Right cardiac atrium (tissue), 5 donors: ENCODE measurements at places on chromosomes 7 and 10. TPM values are rescaled to one million over a fixed set of nuclear protein-coding genes. Genes with fewer than 3 reads are reported as not detected.

DNA sequence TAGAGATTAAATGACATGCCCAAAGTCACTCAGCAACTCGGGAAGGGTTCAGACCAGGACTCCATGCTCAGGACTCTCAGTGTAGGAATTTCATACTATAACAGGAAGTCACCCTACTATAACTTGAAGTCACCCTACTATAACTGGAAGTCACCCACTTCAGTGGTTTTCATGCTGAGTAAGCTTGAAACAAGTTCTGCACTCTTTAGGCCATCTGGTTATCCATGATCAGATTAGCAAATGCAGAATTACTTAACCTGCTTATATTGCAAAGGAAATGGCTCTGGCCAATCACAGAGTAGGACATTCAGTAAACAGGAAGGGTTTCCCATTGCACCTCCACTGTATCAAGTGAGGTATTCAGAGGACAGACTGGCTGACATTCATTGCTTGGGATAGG is 1240.4 kb downstream of the GATA3 start:
- no peak for DNase-seq

DNA sequence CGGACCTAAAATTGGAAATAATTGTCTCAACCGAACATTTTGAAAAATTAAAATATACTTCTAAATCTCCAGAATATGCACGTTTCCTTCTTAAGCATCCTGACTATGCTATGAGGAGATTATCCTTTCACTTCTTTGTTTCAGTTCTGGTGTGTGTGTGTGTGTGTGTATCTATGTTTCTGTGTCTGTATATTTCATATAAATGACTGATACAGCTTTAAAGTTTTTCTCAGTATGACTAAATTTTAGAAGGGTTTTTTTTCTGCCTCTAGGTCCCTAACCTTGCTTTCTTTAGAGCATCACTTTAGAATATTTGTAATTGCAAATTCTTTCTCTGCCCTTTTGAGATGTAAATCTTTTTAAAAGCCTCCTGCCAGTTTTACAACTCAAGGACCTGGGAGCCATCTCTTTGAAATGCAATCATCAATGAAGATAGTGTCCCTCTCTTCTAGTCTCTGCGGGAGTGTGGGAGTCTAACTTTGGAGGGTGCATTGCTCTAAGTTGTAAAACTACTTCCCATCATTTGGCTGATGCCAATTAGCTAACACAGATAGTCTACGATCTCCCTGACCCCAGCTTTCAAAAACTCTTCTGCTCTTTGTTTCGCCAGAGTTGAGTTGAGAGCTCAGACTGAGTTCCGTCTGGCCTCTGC is 782.0 kb upstream of the ZWINT start:
- no peak for DNase-seq

- DNase-seq, result no peak
Observed at GRCh38 chr10:128046953-128047290, 79.3 kb downstream of the MKI67 start.

DNA sequence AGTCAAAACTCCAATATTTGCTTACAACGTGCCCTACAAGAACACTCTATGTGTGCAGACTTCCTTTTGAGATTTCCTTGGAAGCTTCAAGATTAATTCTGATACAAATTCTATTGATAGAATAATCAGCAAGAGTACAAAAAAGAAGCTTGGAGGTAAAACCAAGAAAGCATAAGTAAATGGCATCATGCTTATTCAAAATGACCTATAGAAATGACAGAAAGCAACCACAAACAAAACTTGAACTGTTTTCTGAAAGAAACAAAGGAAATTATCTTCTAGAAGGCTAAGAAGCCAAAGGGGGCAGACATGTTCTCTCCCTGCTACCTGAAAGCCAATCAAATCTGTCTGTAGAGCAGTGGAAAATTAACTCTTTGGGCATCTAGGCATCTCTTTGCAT is 73.0 kb downstream of the CTNNA3 start:
- DNase-seq, result no peak

MRPS17 gene
- total RNA-seq, result 20.6 TPM
